Kasumi-1 (cell line): ENCODE measurements at places on chromosomes 16 and 17.

- no peak for DNase-seq
Observed at GRCh38 chr16:50244140-50244503, 22.2 kb upstream of the ADCY7 start.

GRCh38 chr16:66020046-66020445 is 346.4 kb upstream of the CDH5 start:
- DNase-seq = no peak

DNA sequence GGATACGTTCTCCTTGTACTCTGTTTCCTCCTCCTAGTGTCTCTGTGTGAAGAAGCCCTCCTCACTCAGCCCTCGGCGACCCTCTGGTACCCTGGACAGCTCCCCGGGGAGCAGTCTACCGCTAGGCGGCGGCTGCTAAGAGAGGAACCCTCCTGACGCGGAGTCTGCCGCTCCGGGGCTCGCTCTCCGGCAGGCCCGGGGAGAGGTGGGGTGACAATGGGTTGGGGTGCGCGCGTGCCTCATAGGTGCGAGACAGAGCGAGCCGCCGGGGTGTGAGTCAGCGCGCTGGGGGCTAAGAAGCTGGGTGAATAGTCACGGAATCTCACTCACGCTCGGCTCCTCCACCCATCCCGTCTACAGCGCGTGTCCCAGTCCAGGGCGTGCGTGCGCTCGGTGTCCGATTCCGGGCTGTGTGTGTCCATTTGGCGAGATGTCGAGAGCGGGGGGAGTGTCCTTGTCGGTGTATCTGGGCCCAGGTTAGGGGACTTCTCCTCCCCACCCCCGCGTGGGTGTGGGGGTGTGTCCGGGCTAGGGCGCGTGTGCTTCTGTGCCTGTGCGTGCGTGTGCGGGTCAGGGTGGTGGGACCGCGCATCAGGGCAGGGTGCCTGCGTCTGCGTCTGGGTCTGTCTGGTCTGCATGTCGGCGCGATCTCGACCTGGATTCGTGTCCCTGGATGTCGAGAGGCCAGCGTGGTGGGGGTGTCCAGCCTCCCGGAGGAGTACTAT is 577 bp upstream of the HS3ST2 start:
- DNase-seq = no peak

DNA sequence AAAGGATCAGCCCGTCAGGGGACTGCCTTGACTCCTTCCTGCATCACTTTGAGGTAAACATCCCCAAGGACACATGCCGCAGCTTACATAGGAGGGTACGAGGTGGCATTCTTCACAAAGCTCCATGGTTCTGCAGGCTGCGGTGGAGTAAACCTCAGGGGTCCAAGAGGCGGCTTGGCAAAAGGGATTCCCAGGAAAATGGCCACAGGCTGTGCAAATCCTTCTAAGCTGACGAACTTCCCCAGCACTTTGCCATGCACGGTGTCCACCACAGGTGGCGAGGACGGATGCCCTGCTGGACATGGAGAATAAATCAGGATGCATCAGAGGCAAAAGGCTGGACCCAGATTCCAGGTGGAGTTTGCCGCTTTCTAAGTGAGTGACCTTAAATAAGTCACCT is 4.2 kb downstream of the CES1 start:
- DNase-seq = no peak
